Posterior vena cava (tissue), 2 donors: ENCODE measurements at places on chromosomes 3 and 15. TPM values are rescaled to one million over a fixed set of nuclear protein-coding genes. Genes with fewer than 3 reads are reported as not detected.

GRCh38 chr3:172204716-172205115 lies 165.3 kb downstream of the FNDC3B start:
- no peak for DNase-seq

- DNase-seq = no peak
Observed at GRCh38 chr15:61476741-61477140, 247.6 kb upstream of the RORA start.

DNA sequence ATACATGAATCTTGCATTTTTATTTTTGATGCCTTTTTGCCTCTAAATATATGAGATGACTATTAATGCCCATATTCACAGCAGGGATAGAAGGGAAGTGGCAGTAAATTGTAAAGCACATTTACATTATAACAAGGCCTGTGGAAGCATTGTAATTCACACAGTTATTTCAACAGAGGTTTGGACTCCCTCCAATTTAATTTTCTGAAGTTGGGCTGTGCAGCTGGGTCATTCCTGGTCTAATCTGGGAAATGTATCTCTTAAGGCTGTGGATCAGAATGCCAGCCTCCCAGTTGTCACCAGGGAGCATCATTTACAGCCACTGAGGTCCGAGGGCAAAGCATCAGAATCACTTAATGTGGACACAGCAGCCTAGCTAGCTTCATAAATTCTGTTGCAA lies 434.5 kb downstream of the MFSD1 start:
- DNase-seq = no peak

GRCh38 chr3:130378677-130379191 lies 33.3 kb downstream of the COL6A5 start:
- DNase-seq = no peak

DNA sequence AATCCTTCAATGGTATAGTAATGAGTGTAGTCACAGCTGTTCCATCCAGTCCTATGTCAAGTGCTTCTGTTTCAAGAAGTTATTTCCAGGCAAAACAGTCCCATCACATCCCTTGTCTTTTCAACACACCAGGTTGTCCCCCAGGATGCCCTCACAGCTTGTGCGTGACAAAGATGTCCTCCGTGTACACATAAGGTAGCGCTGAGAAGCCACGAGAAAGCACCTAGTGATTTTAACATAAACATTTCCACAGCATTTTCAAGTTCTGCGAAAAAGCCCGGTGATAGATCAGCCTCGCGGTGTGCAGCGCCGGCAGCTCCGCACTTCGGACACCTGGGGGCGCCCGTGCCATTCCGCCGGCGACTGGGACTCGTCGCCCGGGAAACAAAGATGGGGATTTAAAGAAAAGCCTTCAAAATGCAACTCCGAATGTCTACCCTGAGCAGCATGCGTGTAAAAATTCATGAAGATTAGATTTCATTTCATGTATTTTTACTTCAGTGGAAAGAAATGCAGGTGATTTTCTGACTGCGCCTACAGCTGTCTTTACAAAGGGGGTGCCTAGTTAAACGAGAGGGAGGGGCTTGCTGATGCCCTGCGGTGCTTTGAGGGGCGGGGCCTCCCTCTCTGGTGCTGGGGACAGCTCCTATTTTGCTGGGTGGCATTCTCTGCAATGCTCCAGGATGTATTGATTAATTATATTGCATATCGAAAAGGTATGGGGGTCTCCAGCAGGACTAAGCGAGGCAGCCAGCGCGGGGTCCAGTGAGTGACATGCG lies 49.9 kb downstream of the KY start:
- no peak for DNase-seq

The MASP1 gene
- total RNA-seq = 13.9 TPM

The NME9 gene
- not detected for total RNA-seq

The FOXB1 gene
- total RNA-seq = not detected
